Activated CD4-positive, alpha-beta T cell treated with anti-CD3 and anti-CD28 coated beads, Interleukin-2, amount 10 ng/mL, durations not matched to agents 24 days and 14 days (primary cell): ENCODE measurements at places on chromosomes 2 and 18. TPM values are rescaled to one million over a fixed set of nuclear protein-coding genes. Genes with fewer than 3 reads are reported as not detected.

DNA sequence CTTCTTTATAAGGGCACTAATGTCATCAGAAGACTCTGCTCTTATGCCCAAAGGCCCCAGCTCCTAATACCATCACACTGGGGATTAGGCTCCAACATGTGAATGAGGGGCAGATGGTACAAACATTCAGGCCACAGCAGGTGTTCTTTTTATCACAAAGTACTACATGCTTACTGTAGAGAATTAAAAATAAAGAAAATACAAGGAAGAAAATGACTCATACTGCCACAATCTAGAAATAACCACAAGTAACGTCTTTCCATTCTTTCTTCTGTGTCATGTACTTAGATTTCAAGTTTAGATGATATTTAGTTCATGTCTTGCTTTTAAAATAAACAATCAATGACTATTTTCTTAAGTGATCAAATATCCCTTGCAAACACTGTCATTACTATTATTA lies 100.3 kb upstream of the NEDD4L start:
- no peak for DNase-seq

DNA sequence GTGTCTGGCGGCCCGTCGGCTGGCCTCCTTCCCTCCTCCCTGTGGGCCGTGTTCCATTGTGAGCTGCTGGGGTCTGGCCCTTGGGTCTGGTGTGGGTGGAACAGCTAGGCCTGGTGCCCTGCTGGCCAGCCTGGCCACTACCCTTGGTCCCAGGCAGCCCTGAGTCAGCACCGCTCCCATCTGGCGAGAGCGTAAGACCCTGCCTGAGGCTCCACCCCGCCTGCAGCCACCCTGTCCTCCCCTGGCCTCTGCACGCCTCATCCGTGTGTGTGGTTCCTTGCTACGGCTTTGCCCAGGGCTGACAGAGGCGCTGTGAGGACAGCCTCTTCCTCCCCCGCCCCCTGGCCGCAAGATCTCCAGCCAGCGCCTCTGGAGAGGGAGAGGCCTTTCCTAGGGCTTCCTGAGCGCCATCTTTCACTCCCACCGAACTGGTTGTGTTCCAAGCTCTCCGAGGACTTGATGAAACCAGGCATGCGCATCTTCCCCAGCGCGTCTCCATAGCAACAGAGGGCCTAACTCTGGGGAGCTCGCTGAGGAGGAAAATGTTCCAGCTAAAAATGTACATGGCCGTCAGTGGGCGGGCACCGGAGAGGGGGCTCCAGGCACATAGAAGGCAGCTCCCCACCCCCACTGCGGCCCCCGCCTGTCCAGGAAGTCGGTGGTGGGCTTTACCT lies 83.0 kb downstream of the STPG4 start:
- no peak for DNase-seq

DNA sequence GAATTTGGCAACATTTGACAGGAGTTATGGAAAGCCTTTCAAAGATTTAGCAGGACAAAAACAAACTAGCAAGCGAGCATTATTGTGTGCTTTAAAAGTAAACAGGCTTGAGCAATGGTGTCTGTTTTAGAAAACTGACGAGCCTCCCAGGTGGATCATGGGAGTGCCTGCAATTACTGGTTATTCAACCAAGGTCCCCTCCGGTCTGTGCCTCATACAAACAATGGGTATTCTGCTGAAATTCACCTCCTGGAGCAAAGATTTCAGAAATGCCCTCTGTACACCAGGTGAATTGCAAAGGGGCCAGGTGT lies 22.4 kb downstream of the RTP5 start:
- DNase-seq: no peak

GRCh38 chr2:181458871-181459270 lies 1.7 kb downstream of the ITGA4 start:
- DNase-seq: no peak

The ANKRD30BL gene
- total RNA-seq: not detected in 2 replicates

- DNase-seq: peak; percentile 55
These were observed 1.1 kb upstream of the ONECUT2 start for GRCh38 chr18:57433934-57434535.

DNA sequence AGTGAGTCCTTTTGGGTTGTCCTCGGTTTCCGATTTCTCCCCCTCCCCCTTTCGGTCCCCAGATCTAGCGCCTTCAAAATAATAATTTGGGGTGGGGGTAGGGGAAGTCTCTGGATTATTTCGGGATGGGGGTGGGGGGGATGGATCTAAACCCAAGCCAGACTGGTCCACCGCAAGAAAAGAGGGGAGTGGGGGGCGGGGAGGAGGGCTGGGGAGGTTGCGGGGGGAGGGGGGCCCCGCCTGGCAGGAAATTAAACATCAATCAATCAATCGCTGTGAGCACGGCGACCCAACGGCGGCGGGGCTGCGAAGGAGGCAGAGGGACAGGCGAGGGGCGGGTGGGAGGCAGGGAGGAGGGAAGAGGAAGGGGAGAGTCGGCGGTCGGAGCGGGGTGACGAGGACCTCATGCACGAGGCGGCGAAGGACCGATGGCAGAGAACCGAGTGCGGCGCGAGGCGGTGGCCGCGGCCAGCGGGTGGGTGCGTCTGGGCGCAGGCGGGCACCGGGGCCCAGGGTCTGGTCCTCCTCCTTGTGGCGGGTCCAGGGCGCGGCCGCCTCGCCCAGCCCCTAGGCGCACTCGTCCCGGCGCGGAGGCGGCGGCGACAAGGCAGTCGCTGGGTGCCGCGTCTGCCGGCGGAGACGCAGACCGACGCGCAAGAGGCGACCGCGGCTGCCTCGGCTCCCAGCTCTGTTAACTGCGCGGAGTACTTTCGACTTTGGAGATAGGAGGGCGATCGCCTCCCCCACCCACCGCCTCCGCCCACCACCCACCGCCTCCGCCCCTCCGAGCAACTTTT lies 468 bp upstream of the SATB2 start:
- no peak for DNase-seq

- no peak for DNase-seq
These were observed 247.1 kb downstream of the BCL11A start for GRCh38 chr2:60306267-60306861.
